RPMI8226 (cell line): ENCODE measurements at places on chromosomes 6 and 20.

DNA sequence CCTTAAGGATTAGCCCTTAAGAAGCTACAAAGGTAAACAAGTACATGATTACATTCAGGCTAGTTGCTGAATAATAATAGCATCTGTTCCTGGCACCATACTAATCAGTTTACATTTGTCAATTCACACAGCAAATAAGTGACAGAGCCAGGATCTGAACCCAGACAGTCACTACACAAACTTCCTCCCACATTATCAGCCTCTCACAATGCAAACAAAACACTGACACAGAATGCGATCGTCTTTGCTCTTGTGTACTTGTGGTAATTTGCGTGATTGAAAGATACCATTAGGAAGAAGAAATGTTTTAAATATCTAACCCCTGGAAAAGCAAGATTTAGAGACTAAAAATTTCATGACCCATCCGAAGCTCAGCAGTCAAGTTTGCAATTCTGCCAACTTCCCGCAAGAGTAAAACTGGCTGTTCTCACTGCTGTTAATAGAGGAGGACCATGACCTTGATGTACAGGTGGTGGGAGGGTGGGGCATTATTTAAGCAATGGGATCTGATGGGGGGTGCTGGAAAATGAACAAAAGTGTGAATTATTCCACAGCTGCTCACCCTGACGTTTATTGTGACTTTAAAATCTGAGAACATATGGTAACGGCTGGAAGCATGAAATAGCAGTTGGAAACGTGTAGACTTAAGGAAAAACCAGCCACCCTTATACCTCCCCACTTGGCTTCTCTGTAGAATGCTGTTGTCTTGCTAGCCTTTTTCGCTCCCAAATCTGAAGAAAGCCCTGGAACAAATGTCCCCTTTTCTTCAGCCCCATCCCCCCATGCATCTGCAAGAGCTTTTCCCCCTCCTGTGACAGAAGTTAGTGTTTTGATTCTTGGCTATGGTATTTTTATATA is 95.3 kb upstream of the ARMC2 start:
- DNase-seq = no peak

DNA sequence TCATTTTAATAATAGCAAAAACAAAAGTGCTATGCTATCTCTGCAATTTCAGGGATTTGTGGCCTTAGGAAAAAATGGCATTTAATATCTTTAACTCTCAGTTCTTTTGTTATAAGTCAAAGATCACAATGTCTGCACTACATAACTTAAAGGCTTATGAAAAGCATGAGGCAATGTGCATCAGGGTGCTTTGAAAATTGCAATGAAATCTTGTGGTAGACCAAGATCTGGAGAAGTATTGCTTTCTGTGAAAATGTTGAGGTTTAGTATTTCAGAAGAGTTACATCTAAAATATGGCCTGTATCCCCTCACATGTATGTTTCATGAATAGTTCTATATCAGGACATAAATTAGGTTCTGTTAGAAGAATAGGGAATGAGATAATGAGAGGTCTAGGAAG is 200.6 kb downstream of the MEI4 start:
- DNase-seq = no peak

DNA sequence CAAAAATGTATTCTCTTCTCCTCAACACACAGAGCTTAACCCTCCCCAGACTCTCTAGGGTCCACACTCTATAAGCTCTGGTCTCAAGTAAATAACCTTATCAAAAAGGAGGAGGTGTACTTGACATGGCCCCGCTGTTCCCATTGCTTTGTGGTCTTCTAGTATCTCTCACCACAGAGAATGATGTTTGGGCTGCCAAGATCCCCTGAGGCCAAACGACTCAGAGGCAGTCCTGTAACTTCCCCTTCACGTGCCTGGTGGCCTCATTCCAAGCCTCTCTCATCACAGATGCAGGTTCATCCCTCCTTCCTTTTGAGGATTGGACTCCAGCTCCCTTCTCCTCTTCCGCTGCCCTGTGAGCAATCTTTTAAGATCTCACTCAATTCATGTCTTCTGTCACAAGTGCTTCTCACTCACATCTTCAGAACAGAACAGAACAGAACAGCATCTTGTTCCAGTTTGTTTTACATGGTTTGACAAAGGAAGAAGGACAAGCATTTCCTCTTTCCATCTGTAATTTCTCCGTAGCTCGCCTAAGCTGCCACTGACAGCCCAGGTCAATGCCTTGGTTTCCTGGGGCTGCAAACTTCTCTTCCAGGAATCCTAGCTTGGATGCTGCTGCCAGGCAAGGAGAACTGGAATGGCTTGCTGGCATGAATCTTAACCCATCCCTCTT is 541.5 kb downstream of the CD83 start:
- peak; percentile 66 for DNase-seq

- no peak for DNase-seq
These were observed 571.1 kb upstream of the EYS start for GRCh38 chr6:66278115-66278514.

DNA sequence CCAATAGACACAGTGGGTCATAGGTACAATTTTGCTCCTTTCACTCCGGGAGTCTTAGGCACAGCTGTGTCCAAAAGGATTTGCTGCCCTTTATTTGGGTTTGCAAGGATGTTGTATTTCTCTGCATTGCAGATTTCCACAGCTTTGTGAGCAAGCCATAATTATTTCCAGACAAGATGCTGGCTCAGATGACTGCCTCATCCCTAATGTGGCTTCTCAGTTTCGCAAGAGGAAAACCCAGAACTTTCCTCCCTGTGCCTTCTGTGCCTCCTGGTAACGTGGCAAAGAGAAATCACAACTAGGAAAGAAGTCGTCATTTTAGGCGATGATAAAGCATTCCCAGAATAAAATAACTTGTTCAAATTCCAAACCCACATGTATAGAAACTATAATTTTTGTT is 33.7 kb downstream of the FAM50B start:
- DNase-seq = no peak

GRCh38 chr6:43734294-43734665 is 35.7 kb upstream of the VEGFA start:
- no peak for DNase-seq

DNA sequence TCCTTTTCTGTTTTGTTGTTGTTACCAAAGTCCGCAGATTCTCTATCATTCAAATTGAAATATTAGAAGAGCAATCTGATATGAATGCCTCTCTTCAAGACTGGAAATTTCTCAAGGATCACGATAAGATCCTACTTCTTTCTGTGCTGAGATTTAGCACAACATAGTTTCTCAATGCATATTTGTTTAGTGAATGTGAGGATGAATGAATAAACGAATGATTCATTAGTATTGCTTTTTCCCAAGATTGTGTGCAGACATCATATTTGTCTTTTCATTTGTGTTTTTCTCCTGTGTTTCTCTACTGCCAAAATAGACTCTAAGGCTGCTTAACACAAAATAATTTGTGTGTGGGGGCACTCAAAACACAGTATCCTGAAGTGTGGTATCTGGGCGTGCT is 862.7 kb upstream of the MAP3K7 start:
- DNase-seq = no peak

DNA sequence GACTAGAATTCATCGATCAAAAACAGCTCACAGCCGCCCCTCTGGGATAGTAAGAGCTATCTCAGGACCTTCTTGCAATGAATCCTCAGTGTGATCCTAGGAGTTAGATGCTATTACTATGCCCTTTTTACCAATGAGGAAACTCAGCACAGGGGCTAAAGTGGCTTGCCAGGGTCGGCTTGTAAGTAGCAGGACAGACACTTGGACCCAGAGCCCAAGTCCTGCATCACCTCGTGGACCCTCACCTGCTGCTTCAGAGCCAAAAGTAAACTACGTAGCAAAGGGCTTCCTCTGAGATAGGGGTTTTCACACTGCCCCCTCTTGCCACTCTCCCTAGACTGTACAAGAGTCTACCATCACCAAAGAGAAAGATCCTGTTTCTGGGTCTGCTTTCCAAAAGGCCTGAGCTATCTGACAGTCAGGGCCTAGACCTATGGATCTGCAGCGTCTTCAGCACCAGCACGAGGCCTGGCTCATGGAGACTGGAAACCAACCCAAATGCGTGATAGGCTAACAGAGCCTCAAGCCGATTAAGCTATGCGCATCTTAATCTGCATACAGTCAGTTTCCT is 172.3 kb downstream of the ANKRD60 start:
- DNase-seq = no peak

DNA sequence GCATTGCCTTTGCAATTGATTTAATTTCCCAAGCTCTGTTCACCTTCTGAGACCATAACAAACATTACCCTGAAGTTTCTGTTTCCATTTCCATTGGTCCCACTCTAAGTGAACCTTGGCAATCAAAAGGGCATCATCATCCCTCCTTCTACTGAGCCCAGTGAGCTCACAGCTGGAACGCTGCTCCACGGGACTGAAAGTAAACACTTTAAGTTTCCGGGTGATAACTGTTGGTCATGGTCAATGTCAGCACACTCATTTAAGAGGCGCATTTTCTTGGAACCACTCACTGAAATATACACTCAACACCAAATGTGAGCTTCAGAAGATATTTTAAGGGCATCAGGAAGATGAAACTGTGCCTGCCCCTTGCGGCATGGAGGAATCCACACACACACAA is 37.1 kb upstream of the RPS6KA2 start:
- DNase-seq = no peak

DNA sequence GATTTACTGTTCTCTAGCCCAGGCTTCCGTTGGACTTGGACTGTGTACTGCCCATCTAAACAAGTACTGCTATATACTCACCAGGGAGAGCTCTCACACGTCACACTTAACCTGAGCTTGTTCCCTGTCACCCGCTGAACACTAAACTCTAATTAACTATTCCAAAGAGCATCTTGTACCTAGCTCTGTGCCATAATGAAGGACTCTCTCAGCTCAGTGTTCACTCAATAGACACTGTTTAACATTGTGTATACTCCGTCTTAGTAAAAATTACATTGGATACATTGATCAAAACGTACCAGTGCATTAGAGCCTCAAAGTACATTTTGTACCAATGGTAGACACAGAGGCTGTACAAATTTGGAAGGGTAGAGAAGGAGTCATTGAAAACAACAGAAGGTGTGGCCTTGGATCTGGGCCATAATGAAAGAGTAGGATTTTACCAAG is 55.4 kb upstream of the EPHA7 start:
- DNase-seq = no peak

GRCh38 chr6:31170987-31171671 is 647 bp upstream of the POU5F1 start:
- DNase-seq = no peak

GRCh38 chr6:108654465-108655106 is 93.9 kb downstream of the FOXO3 start:
- no peak for DNase-seq

- peak; percentile 43 for DNase-seq
These were observed 40.1 kb upstream of the DYNLRB1 start for GRCh38 chr20:34475979-34476736.

- no peak for DNase-seq
These were observed 16.4 kb downstream of the TAAR2 start for GRCh38 chr6:132607544-132608233.

GRCh38 chr20:3106658-3107463 is 22.3 kb upstream of the AVP start:
- DNase-seq = peak; percentile 90

DNA sequence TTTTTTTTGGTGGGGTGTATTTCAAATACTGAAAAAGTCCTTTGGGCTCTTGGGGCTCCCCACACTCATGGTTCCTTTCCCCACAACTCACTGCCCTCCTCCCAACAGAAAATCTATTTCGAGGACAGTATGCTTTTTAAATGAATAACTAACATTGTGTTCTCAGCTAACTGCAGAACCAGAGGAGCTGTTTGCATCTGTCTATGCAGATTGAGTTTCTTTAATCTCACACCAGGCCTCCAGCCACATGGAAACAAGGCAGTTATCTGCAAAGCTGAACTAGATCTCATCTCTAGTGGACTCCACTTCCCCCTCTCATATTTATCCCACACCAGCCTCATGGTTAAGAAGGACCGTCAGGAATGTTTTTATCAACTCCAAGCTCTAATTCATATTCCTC is 955.1 kb downstream of the KIF16B start:
- DNase-seq = no peak

- no peak for DNase-seq
These were observed 10.9 kb downstream of the PMEPA1 start for GRCh38 chr20:57698867-57699275.

DNA sequence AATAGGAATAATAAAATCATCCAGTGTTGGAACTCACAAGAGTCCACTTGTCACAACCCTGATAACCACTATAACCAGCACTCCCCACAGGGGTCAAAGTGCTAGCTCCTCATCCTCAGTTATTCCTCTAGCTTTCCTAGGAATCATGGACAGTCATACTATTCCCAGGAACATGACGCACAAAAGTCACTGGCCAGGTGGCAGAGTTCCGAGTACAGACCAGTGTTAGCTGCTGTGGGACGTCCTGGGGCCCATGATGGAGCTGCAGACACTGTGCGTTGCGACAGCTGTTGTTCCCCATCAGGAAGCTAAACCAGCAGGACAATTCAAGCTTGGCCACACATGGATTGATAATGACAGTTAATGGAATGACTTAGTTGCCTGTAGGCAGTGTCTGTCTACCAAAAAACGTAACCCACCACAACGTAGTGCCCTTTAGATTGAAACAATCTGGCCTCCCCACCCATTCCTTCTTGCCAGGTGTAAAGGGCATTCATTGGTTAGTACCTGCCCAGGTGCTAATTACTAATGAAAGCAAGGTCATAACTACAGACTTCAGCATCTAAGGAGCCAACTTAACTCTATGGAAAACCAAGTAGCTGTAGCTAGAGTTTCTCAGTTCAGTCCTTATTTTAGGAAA is 17.4 kb downstream of the EZR start:
- no peak for DNase-seq

DNA sequence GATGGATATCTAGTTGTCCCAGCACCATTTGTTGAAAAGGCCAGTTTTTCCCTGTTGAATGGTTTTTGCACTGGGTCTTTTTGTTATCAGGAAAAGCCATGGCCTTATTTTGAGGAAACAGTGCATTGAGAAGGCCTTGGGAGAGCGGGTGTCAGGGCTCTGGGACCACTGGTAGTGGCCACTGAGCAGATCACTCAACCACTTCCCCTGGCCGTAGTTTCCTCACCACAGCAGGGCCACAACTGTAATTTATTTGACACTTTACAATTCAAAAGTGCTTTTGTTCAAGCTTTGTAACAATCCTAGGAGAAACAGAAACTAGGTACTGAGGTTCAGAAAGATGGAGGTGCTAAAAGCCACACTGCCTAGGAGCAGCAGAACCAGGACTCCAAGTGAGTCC is 281.8 kb downstream of the GMDS start:
- no peak for DNase-seq

DNA sequence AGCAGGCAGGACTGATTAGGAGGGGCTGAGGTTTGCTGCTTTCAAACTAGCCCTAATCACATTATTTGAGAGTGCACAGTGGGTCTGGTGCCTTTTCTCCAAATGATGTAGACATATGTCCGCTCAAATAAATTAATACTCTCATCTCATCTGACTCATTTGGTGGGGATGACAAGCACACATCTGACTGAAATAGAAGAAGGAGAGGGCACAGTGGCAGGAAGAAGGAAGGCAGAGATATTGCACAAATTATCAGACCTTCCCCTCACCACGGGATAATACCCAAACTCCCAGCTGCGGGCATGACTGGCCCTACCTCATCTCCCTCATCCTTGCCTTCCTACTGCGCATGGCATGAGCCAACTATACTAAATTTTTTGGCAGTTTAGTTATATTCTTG is 33.9 kb upstream of the TNFRSF21 start:
- no peak for DNase-seq

GRCh38 chr6:95805699-95806098 is 210.1 kb upstream of the FUT9 start:
- DNase-seq = no peak

- no peak for DNase-seq
These were observed 23.1 kb upstream of the KCNB1 start for GRCh38 chr20:49505518-49505917.

- DNase-seq = peak; percentile 81
These were observed 54.5 kb downstream of the STMND1 start for GRCh38 chr6:17156112-17156921.
